ENCODE measurements at places on chromosomes 7 and 10.

DNA sequence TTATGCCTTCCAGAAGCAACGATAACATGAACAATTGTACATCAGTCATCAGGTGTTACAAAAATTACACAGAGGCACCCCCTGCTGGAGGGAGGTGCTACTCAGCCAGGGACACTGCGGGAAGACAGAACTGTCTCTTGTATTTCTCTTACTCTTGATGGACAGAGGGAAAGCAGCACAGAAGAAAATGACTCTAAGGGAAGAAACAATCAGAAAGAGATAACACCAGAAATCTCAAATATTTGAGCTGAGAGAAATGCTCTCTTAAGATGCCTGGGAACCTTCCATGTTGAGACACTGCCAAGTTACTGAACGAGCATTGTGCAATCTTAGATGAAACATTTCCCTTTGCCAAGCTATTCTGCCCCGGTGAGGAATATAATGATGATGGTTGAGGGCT lies 227.6 kb upstream of the NPSR1 start:
- no peak for DNase-seq

DNA sequence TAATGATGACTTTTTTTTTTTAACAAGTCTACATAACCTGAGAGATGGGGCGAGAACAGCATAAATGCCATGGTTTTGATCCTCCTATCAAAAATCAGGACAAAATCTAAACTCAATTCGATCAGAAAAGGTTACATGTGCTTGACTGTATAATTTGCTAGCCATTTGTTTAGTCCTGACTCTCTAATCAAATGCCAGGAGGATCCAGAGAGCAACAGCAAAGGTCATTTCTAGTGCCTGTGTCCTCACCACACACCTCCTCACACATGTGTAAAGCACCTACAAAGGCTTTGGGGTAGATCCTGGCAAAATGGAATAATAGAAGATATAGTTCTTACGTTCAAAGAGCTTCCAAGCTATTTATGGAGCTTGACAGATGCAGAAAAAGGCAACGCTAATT lies 11.0 kb upstream of the FAS start:
- no peak for DNase-seq

- no peak for DNase-seq
Observed at GRCh38 chr7:25068502-25069213, 56.4 kb downstream of the CYCS start.

DNA sequence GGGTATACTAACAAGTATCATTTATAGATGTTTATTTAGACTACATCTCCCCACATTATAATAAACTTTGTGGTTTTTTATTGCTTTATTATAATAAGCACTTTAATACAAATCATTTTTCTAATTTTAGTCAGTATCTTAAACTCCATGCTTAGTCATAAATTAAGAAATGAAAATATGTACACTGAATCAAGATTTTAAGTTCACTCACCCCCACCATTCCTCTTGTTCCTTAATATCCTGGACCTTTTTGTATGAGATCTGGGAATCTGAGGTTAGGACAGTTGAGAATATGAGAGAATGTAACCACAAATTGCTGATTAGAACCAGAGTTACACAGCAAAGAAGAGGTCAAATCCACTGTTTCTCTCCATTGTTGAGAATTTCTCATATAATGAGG lies 93.6 kb upstream of the WNT16 start:
- no peak for DNase-seq

Measured in NCI-H1105 (cell line).